ENCODE measurements at places on chromosomes 4 and X.

GRCh38 chr4:55938481-55938880 lies 10.3 kb upstream of the CEP135 start:
- no peak for DNase-seq

DNA sequence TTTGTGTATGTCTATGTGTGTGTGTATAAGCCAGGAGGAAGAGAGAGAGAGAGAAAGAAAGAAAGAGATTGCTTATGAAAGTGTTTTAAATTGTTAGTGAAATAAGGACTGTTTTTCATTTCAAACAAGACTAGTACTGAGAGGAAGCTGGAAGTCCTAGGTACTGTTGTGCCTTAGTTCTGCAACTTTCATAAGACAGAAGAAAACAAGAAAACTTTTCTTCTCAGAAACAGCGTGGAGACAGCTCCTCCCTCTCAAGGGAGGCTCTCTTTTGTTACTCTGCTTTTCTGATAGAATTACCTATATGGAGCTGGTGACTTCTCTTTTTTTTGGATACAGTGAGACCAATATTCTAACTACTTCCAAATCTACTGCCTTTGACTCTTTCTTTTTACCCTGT lies 62.5 kb downstream of the BANK1 start:
- no peak for DNase-seq

DNA sequence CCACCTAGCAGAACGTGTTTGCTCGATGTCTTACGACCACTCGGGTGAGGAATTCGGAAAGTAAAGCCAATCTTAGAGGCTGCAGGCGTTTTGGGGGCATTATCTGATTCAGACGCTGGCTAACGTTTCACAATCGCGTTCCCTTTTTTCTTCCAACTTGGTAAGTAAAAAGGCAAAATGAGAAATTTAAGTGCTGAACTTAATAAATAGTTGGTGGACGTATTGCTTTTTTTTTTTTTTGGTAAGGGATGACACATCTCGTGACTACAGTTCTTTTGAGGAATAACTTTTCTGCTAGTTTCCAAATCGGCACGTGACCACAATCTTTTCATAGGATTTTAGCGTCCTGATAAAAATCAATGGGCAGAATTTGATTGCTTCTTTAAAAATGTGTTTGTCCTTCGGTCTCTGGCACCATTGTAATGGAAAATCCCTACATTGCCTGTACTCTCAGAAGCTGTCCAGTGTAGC lies 848 bp downstream of the RAB9A start:
- DNase-seq, result no peak

GRCh38 chrX:136691028-136691809 lies 43.3 kb downstream of the CD40LG start:
- no peak for DNase-seq

GRCh38 chrX:10034740-10035260 lies 67.6 kb downstream of the CLDN34 start:
- no peak for DNase-seq

DNA sequence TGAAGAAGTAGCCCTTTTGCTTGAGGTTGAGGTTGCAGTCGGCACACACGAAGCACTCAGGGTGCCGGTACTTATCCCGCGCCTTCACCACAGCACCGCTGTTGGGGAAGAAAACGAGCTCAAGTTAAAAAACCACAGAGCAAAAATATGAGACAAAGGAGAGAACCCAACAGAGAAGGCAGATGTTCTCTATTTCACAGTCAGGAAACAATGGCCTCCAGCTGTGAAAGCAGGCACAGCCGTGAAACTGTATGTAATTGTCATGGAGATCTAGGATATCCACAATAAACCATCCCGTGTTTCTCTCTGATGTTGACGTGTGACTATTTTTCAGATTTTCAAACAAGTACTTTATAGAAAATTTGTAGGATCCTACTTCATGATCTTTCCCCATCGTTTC lies 30.9 kb upstream of the CCDC110 start:
- DNase-seq, result no peak

DNA sequence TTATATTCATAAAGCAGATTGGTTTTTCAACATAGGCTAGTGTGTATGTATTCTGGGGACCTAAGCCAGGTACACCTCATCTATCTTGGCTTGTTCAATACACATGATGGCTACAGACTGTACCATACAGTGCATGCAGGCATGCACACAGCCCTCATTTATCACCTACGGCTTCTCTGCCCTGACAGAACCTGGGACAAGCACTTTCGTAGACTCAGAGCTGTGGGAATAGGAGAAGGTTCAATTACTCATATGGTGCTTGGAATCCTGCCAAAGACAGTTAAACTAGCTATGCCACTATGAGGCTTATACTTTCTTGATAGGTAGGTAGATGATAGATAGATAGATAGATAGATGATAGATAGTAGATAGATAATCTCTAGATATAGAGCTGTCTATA lies 457.2 kb downstream of the GALNTL6 start:
- DNase-seq, result no peak

- DNase-seq, result no peak
These were observed 26.8 kb downstream of the PDGFRA start for GRCh38 chr4:54255881-54256280.

- no peak for DNase-seq
These were observed 8.8 kb downstream of the TMEM255A start for GRCh38 chrX:120302434-120302833.

- no peak for DNase-seq
These were observed 136.3 kb downstream of the MGST2 start for GRCh38 chr4:139801895-139802294.

GRCh38 chrX:12970691-12971202 lies 4.2 kb upstream of the TMSB4X start:
- no peak for DNase-seq

DNA sequence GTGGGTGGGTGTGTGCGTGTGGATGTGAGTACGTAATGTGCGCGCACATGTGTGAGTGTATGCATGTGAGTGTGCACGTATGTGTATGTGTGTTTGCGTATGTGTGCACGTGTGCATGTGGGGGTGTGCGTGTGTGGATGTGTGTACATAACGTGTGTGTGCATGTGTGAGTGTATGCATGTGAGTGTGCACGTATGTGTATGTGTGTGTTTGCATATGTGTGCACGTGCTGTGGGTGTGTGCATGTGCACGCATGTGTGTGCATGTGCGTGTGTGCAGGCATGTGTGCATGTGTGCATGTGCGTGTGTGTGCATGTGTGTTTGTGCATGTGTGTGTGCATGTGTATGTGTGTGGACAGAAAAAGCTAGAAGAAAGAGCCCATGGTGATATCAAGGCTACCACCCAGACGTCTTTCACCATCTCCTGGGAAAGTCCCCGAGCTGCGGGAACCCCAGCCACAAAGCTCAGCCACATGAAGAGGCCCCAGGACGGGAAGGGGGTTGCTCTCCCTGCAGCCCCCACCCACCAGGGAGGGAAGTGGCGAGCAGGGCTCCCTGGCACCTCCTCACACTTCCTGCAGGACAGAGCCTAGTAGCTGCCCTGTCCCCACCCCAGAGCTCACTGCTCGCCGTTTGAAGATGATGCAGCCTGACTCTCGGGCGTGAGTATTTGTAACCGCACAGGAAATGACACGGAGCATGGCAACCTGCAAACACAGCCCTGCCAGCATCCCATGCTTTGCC lies 108.3 kb downstream of the DCTD start:
- DNase-seq, result no peak

DNA sequence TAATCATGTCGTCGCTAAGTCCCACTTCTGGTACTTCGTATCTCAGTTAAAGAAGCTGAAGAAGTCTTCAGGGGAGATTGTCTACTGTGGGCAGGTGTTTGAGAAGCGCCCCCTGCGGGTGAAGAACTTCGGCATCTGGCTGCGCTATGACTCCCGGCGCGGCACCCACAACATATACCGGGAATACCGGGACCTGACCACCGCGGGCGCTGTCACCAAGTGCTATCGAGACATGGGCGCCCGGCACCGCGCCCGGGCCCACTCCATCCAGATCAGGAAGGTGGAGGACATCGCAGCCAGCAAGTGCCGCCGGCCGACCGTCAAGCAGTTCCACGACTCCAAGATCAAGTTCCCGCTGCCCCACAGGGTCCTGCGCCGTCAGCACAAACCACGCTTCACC lies 11.3 kb downstream of the PNCK start:
- no peak for DNase-seq

GRCh38 chrX:153735274-153735673 lies 10.6 kb downstream of the ABCD1 start:
- no peak for DNase-seq

DNA sequence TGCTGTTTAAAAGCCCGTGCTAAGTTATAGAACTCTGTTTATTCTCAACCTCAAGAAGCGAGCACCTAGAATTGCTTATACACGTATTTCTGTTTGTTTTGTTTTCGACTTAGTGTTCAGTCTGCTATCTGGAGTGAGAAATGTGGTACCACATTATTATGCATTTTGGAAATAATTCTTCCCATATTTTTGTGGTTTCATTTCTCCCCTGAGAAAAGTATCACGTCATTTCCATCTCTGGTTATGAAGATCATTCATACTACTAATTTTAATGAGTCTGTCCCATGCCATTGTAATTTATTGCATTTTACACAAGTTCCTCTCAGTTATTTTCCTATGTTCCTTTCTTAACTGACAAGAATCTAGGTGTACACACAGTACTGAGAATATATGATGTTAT lies 186.0 kb downstream of the DCHS2 start:
- no peak for DNase-seq

GRCh38 chr4:56821381-56822243 lies at the start of gene SPINK2:
Gene SPINK2, minus strand, starts transcription at chr4:56821701. Its CDS starts 39 bp downstream, at chr4:56821662.
- DNase-seq, result no peak

DNA sequence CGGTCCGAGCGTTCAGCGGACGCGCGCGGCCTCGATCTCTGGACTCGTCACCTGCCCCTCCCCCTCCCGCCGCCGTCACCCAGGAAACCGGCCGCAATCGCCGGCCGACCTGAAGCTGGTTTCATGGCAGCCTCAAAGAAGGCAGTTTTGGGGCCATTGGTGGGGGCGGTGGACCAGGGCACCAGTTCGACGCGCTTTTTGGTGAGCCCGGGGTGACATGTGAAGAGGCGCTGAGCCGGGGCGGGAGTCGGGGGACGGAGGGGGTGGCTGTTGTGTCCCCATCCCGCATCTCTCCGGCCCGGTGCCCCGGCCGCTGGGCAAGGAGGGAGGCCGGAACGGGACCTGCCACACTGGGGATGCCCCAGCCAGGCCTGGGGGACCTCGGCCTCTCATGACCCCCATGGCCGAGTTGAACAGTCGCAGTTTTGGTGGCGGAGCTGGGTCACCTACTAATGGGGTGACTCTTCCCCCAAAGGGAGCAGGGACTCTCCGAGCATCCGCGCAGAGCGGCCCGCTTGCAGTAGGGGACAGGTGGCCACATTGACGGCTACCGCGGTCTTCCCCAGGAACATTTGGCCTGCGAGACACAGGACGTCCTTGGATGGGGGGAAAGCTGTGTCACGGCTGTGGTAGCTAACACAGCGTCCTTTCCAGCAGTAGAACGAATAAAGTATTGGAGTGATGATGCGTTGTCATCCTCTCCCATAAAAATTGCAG lies at the start of gene GK:
Gene GK, plus strand, starts transcription at position 9 of the 717 bp plus-strand sequence. Its CDS starts 115 bp downstream, at position 124.
- DNase-seq, result no peak

DNA sequence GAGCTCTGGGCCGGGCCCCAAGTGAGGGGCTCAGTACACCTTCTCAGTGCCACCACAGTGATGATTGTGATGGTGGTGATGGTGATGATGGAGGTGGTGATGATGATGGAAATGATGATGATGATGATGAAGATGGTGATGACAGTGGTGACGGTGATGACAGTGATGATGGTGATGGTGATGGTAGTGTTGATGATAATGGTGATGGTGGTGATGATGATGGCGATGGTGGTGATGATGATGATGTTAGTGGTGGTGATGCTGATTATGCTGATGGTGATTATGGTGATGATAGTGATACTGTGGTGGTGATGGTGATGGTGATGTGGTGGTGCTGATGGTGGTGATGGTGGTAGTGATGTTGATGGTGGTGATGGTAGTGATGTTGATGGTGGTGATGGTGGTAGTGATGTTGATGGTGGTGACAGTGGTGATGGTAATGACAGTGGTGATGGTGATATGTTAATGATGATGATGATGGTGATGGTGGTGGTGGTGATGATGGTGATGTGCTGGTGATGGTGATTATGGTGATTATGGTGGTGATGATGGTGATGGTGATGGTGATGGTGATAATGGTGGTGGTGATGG lies 29.9 kb downstream of the HMX1 start:
- DNase-seq, result no peak

GRCh38 chr4:4840351-4840750 lies 19.1 kb upstream of the MSX1 start:
- DNase-seq, result no peak

DNA sequence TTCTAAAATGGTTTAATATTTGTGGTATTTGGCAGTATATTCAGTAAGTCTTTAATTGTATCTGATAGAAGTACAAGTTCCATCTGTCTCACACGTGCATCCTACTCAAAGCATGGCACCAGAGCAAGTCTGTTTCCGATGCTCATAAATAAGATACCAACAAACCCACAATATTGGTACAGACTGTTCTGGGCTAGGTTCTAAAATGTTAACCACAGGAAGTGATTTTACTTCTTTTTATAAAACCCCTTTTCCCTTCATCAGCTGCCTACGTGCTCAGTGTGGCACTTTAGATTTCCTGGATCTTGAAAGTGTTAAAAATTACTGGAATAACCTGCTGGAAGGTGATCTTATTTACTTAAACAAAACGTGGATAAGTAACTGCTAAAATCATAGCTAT lies 165.1 kb downstream of the CFAP299 start:
- no peak for DNase-seq

GRCh38 chrX:47849778-47850177 lies 13.1 kb downstream of the ZNF81 start:
- DNase-seq, result no peak

- DNase-seq, result no peak
These were observed 17.6 kb downstream of the THAP9 start for GRCh38 chr4:82918091-82918490.

GRCh38 chr4:181528570-181529184 lies 714.5 kb upstream of the TENM3 start:
- no peak for DNase-seq

GRCh38 chr4:33422656-33423055 lies 2702.5 kb downstream of the PCDH7 start:
- no peak for DNase-seq

DNA sequence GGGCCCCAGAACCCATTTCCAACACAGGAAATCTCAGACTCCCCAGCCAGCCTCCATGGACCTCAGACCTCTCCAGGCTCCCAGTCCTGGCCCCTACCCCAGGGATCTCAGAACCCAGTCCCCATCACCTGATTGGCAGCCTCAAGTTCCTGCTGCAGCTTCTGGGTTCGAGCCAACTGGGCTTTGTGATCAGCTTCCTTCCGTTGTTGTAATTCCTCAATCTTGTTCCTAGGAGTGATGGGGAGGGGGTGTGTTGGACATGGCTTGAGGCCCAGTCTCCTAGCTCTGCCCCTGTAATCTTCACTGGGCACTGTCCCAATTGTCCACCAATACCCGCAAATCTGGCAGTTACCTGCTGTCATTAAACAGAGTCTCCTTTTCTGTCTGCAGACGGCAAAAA lies 12.6 kb downstream of the GRIPAP1 start:
- no peak for DNase-seq

- no peak for DNase-seq
These were observed 34.6 kb downstream of the HADH start for GRCh38 chr4:108024085-108024877.
